ENCODE measurements at places on chromosomes 6 and 20. TPM values are rescaled to one million over a fixed set of nuclear protein-coding genes. Genes with fewer than 3 reads are reported as not detected.

GRCh38 chr6:26195376-26195923 lies 108.2 kb downstream of the HFE start:
- no peaks in the 10 kb centered on the region for H3K4me1 ChIP-seq
- no peaks in the 10 kb centered on the region for H3K27me3 ChIP-seq
- peak overlapping the region; percentile 94 for H3K27ac ChIP-seq
- no peaks in the 10 kb centered on the region for H3K36me3 ChIP-seq
- peak overlapping the region; percentile 74 for H3K4me3 ChIP-seq

The GPLD1 gene
- total RNA-seq, result 0.39 TPM

- H3K27me3 ChIP-seq, result no peaks in the 10 kb centered on the region
- H3K27ac ChIP-seq, result no peak overlapping the region
- no peaks in the 10 kb centered on the region for H3K36me3 ChIP-seq
- H3K4me3 ChIP-seq, result no peak overlapping the region
- no peak for DNase-seq
- no peaks in the 10 kb centered on the region for H3K4me1 ChIP-seq
Observed at GRCh38 chr6:39669207-39669972, 55.8 kb downstream of the KIF6 start.

The PCMTD2 gene
- total RNA-seq, result 59.3 TPM

The GRM1 gene
- 4.7 TPM for total RNA-seq

- peaks cover 66% of the 10 kb centered on the region for H3K4me1 ChIP-seq
- no peaks in the 10 kb centered on the region for H3K27me3 ChIP-seq
- H3K4me3 ChIP-seq, result no peak overlapping the region
- H3K36me3 ChIP-seq, result no peaks in the 10 kb centered on the region
Observed at GRCh38 chr6:15386756-15387112, 140.9 kb downstream of the JARID2 start.

The LGSN gene
- total RNA-seq, result not detected

DNA sequence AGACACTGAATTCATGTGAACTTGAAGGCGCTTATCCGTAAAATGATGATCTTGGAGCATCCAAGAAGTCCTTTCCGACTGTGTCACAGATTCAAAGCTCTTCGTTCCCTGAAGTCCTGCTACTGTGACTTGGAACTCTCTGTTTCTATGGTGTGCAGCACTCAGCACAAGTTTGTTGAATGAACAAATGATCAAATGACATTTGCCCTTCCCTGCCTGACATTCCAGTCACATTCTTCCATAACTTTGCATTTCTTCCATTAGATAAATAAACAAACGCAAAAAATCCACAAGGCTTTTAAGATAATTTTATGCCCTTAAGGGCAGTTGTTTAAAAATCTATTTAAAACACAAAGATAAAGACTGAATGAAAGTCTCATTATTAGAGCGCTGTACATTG lies 39.9 kb downstream of the SGK1 start:
- H3K36me3 ChIP-seq, result no peaks in the 10 kb centered on the region
- no peak overlapping the region for H3K4me3 ChIP-seq
- H3K4me1 ChIP-seq, result no peaks in the 10 kb centered on the region
- no peak overlapping the region for H3K27ac ChIP-seq
- H3K27me3 ChIP-seq, result no peaks in the 10 kb centered on the region

- H3K27ac ChIP-seq, result no peak overlapping the region
- no peak for DNase-seq
- H3K36me3 ChIP-seq, result no peaks in the 10 kb centered on the region
- no peaks in the 10 kb centered on the region for H3K27me3 ChIP-seq
- no peak overlapping the region for H3K4me3 ChIP-seq
Observed at GRCh38 chr6:96823743-96824142, 13.5 kb downstream of the GPR63 start.

DNA sequence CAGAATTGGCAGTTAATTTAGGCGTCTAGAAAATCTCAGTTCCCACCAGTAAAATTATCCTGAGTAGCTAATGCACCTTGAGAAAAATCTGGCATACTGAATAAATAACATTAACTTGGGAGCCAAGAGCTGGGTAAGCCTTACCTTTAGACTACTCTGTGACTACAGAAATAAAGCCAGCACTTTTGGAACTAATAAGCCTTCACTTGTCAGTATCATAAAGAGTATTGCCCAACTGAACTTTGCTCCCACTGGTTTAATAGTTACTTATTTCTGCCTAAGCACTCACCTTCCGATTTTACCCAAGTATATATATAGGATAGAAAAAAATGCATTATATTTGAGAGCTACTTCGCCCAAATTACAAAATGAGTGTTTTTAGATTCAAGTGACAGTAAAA lies 10.7 kb downstream of the FAM8A1 start:
- no peak for DNase-seq
- no peak overlapping the region for H3K4me3 ChIP-seq
- H3K36me3 ChIP-seq, result peaks cover 77% of the 10 kb centered on the region

The STMND1 gene
- total RNA-seq, result not detected

GRCh38 chr6:139406577-139407343 lies 32.3 kb upstream of the CITED2 start:
- DNase-seq, result no peak
- peaks cover 8% of the 10 kb centered on the region for H3K4me1 ChIP-seq
- no peak overlapping the region for H3K27ac ChIP-seq
- no peaks in the 10 kb centered on the region for H3K36me3 ChIP-seq

The HSPA1B gene
- total RNA-seq, result 139 TPM
